Astrocyte (in vitro differentiated cells and primary cell): ENCODE measurements at places on chromosomes 6 and 20. TPM values are rescaled to one million over a fixed set of nuclear protein-coding genes. Genes with fewer than 3 reads are reported as not detected.

DNA sequence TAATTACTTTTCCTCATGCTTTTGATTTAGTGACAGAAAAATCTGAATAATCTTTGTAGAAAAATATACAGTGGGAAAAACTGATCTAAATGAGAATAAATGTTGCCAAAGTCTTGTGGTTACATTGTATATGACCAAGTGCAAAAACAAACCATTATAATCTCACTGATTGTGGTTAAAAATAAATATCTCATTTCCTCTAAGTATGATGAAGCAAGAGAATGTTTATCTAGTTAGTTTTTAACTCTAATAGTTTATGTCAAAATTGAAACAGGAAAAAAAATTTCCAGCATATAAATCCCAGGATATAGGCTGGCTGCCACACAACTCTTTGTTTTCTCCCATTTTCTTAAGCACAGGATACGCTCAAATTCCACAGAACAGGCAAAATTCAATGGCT, 392.7 kb upstream of the ID4 start:
- H3K27me3 ChIP-seq, result no peaks in the 10 kb centered on the region
- no peak overlapping the region for H3K27ac ChIP-seq
- no peak overlapping the region for H3K4me3 ChIP-seq
- no peaks in the 10 kb centered on the region for H3K4me1 ChIP-seq

- no peak within 1 kb of the TSS for H3K27ac ChIP-seq
- DNase-seq, result peak; percentile 13
- H3K36me3 ChIP-seq, result no peaks in the 10 kb centered on the region
- H3K4me1 ChIP-seq, result peaks cover 2% of the 10 kb centered on the region
- peak within 1 kb of the TSS; percentile 43 for H3K4me3 ChIP-seq
Measured at GRCh38 chr6:27312146-27312949, at the start of gene POM121L2. TSS of gene POM121L2 (minus strand) at chr6:27312273. CDS start at chr6:27312170, 103 bp downstream.

MLN gene
- not detected in 2 replicates for total RNA-seq

DNA sequence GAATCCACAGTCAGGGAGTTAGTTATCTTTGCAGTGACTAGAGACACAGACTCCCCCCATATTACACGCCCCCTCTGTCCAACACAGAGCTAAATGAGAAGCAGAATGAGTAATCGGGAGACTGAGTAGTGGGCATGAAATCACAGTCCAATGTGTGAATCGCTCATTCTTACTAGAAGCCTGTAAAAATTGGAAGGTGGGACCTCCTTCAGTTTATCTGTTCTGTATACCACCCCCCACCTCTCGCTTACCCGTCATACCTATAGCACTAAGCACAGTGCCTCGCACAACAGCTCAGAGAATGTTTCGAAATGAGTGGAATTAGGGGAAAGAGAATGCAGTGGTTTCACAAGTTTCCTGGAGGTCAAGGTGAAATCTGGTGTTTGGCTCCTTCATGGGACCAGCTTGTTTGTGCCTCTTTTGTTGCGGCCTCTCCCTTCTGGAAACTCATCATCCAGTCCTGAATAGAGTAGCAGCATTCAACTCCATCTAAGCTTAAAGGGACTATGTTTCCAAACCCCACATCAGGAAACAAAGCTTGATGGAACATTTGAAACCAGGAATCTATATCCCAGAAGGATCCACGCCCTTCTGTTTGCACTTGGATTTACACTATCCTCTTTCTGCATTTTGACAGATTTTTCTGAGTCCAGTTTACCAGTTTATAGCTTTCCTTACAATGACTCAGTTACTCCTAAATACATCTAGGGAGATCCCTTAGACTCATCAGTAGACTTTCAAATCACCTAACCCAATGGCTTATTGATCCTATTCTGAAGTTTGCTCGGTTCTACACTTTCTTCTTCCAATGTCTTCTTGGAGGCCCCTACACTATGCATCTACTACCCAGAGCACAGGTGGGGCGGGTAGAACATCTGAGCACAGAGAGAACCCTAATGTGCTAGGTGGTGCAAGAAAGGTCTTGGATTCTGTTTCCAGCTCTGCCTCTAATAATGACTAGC, 59.2 kb upstream of the PIM1 start:
- H3K4me3 ChIP-seq, result no peak overlapping the region
- H3K27ac ChIP-seq, result no peak overlapping the region
- no peaks in the 10 kb centered on the region for H3K4me1 ChIP-seq

GRCh38 chr6:24396824-24397223, 5.9 kb upstream of the MRS2 start:
- H3K4me3 ChIP-seq, result no peak overlapping the region
- peaks cover 6% of the 10 kb centered on the region for H3K27me3 ChIP-seq
- DNase-seq, result no peak
- H3K4me1 ChIP-seq, result no peaks in the 10 kb centered on the region
- no peak overlapping the region for H3K27ac ChIP-seq

TMEM181 gene
- 31.0 and 33.3 TPM in 2 replicates for total RNA-seq

GRCh38 chr6:16751251-16751946, 9.9 kb downstream of the ATXN1 start:
- no peak overlapping the region for H3K4me3 ChIP-seq
- DNase-seq, result peak; percentile 63
- peak overlapping the region; percentile 80 for H3K27ac ChIP-seq
- H3K36me3 ChIP-seq, result peaks cover 4% of the 10 kb centered on the region
- peaks cover 56% of the 10 kb centered on the region for H3K4me1 ChIP-seq

FAM209B gene
- total RNA-seq, result 0.60 TPM in 1 of 2 replicates, not detected in the other

- H3K4me1 ChIP-seq, result peaks cover 22% of the 10 kb centered on the region
- H3K27ac ChIP-seq, result no peak overlapping the region
- H3K27me3 ChIP-seq, result no peaks in the 10 kb centered on the region
Measured at GRCh38 chr6:36928547-36928918, 26.0 kb upstream of the PI16 start.

DNA sequence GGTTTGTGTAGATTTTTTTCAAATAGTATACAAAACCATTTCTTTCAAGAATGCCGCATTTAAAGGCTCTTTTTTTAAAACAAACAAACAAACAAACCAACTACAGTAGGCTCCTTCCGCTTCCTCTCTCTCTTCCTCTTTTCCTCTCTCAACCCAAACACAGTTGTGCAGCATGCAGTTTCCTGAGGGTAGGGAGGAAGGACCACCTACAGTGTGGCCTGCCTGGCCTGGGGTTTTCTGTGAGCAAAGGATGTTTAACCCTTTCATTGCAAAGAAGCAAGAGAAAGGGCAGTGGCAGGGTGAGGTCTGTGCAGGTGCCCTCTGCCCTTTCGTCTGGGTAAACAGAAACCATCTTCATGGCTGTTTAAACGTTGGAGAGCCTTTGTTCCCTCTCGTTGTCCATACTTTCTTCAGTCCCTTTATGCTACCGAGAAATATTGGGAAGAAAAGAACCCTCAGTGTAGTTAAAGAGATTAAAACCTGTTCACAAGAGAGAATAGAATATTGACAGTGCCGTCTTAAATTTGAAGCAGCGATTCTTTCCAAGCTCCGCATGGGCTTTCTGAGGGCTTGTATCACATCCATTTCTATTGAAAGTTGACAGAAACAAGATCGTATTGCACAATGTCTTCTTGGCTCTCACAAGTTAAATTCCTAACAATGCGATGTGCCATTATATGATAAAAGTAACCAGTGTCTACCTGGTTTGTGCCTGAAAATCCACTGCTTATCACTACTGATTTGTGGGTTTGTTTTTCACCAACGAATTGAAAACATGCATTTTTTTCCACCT, 215.5 kb upstream of the SNX9 start:
- H3K36me3 ChIP-seq, result no peaks in the 10 kb centered on the region
- no peaks in the 10 kb centered on the region for H3K27me3 ChIP-seq

DNA sequence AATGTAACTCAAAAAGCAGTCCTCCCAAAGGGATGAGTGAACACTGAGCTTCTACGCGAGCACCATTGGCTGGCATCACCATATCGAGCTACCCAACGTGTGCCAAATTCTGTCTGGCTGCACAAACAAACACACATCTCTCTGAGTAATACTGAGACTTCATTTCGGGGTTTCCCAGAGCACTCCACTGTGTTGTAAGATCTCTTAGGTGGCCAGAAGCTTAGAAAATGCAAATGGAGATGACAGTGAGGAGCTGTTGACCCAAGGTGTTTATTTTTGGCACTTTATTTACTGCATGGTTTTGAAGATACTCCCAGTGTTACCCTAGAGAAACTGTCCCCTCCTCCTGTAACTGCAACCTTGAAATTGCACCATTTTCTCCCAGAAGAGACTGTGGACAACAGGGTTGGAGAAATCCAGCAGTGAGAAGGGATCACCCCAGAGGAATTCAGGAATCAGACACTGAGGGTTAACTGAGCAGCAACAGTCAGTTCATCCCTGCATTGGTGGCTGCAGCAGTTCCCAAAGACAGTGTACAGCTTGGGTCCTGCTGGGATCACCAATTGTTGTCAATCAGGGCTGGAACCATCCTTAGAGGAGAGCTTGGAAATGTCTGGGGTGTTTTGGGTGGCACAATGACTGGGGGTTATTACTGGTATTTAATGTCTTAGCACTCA, 1.0 kb upstream of the RIPOR2 start:
- H3K27me3 ChIP-seq, result no peaks in the 10 kb centered on the region
- H3K36me3 ChIP-seq, result no peaks in the 10 kb centered on the region
- H3K4me3 ChIP-seq, result no peak overlapping the region
- no peak for DNase-seq
- peaks cover under 1% of the 10 kb centered on the region for H3K4me1 ChIP-seq
- no peak overlapping the region for H3K27ac ChIP-seq

- peaks cover 3% of the 10 kb centered on the region for H3K4me1 ChIP-seq
- peak overlapping the region; percentile 8 for H3K27ac ChIP-seq
- no peaks in the 10 kb centered on the region for H3K36me3 ChIP-seq
- DNase-seq, result peak; percentile 83
Measured at GRCh38 chr6:34610819-34611477, 54.8 kb upstream of the SPDEF start.
